ENCODE measurements at places on chromosomes 16 and 17. TPM values are rescaled to one million over a fixed set of nuclear protein-coding genes. Genes with fewer than 3 reads are reported as not detected.

- no peaks in the 10 kb centered on the region for H3K27me3 ChIP-seq
- peaks cover 10% of the 10 kb centered on the region for H3K36me3 ChIP-seq
- H3K4me1 ChIP-seq, result no peaks in the 10 kb centered on the region
- no peak overlapping the region for H3K4me3 ChIP-seq
- no peak for DNase-seq
- H3K27ac ChIP-seq, result peak overlapping the region; percentile 16
These were observed 37.3 kb downstream of the SMG6 start for GRCh38 chr17:2266045-2266864.

Gene TNS4
- total RNA-seq, result 0.87 TPM

Gene MPP3
- total RNA-seq, result 10.3 TPM

- no peak overlapping the region for H3K4me3 ChIP-seq
- no peaks in the 10 kb centered on the region for H3K27me3 ChIP-seq
- no peaks in the 10 kb centered on the region for H3K4me1 ChIP-seq
- H3K27ac ChIP-seq, result no peak overlapping the region
These were observed 17.2 kb upstream of the CLEC18C start for GRCh38 chr16:70156207-70156978.

Gene PRM3
- not detected for total RNA-seq

- no peak overlapping the region for H3K27ac ChIP-seq
- no peak overlapping the region for H3K4me3 ChIP-seq
- H3K36me3 ChIP-seq, result no peaks in the 10 kb centered on the region
- H3K4me1 ChIP-seq, result peaks cover 10% of the 10 kb centered on the region
- H3K27me3 ChIP-seq, result no peaks in the 10 kb centered on the region
These were observed 331.2 kb downstream of the FOXL1 start for GRCh38 chr16:86909359-86910160.

- H3K27ac ChIP-seq, result no peak overlapping the region
- no peak overlapping the region for H3K4me3 ChIP-seq
- H3K4me1 ChIP-seq, result peaks cover 43% of the 10 kb centered on the region
- DNase-seq, result no peak
These were observed 231.2 kb downstream of the MSI2 start for GRCh38 chr17:57487573-57487972.

- H3K27me3 ChIP-seq, result no peaks in the 10 kb centered on the region
- H3K36me3 ChIP-seq, result no peaks in the 10 kb centered on the region
- no peak overlapping the region for H3K27ac ChIP-seq
- no peak for DNase-seq
- H3K4me3 ChIP-seq, result no peak overlapping the region
These were observed 11.7 kb downstream of the ERN1 start for GRCh38 chr17:64117981-64118979.

DNA sequence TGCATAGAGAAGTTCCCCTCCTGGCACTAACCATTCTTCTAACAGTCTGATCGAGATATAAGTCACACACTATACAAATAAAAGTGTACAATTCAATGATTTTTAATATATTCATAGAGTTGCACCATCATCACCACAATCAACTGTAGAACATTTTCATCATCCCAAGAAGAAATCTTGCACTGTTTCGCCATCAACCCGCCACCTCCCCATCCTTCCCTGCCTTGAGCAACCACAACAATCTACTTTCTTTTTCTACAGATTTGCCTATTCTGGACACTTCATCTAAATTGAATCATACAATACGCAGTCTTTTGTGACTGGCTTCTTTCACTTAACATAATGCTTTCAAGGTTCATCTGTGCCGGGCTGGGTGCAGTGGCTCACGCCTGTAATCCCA, 33.0 kb upstream of the GUCY2D start:
- H3K4me1 ChIP-seq, result peaks cover 5% of the 10 kb centered on the region
- no peak overlapping the region for H3K27ac ChIP-seq
- H3K4me3 ChIP-seq, result no peak overlapping the region
- peaks cover 3% of the 10 kb centered on the region for H3K36me3 ChIP-seq
- DNase-seq, result no peak
- H3K27me3 ChIP-seq, result peaks cover 7% of the 10 kb centered on the region

DNA sequence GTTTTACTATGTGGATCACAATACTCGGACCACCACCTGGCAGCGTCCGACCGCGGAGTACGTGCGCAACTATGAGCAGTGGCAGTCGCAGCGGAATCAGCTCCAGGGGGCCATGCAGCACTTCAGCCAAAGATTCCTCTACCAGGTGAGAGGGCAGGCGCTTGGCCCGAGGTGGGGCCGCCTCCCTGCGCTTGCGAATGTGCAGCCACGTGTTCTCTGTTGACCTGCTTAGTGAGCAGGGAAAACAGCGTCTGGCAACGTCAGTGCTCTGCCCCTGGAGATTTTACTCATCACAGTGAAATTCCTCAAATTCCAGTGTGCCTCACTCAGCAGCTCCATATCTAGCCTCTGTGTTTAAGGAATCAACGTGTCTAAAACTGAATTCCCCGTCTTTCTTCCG, 33.4 kb upstream of the CLEC18A start:
- H3K27me3 ChIP-seq, result no peaks in the 10 kb centered on the region
- no peak overlapping the region for H3K4me3 ChIP-seq

- no peak overlapping the region for H3K4me3 ChIP-seq
- H3K27me3 ChIP-seq, result no peaks in the 10 kb centered on the region
- H3K4me1 ChIP-seq, result peaks cover 25% of the 10 kb centered on the region
- no peaks in the 10 kb centered on the region for H3K36me3 ChIP-seq
These were observed 74.1 kb downstream of the SOCS1 start for GRCh38 chr16:11181899-11182279.

GRCh38 chr16:88437367-88437964, 15.6 kb upstream of the ZFPM1 start:
- H3K4me1 ChIP-seq, result no peaks in the 10 kb centered on the region
- peak; percentile 93 for DNase-seq
- no peaks in the 10 kb centered on the region for H3K36me3 ChIP-seq
- no peak overlapping the region for H3K27ac ChIP-seq
- H3K4me3 ChIP-seq, result no peak overlapping the region
- H3K27me3 ChIP-seq, result no peaks in the 10 kb centered on the region

- no peak for DNase-seq
- H3K4me1 ChIP-seq, result peaks cover 12% of the 10 kb centered on the region
These were observed 5.8 kb downstream of the CDIPT start for GRCh38 chr16:29857133-29857760.

DNA sequence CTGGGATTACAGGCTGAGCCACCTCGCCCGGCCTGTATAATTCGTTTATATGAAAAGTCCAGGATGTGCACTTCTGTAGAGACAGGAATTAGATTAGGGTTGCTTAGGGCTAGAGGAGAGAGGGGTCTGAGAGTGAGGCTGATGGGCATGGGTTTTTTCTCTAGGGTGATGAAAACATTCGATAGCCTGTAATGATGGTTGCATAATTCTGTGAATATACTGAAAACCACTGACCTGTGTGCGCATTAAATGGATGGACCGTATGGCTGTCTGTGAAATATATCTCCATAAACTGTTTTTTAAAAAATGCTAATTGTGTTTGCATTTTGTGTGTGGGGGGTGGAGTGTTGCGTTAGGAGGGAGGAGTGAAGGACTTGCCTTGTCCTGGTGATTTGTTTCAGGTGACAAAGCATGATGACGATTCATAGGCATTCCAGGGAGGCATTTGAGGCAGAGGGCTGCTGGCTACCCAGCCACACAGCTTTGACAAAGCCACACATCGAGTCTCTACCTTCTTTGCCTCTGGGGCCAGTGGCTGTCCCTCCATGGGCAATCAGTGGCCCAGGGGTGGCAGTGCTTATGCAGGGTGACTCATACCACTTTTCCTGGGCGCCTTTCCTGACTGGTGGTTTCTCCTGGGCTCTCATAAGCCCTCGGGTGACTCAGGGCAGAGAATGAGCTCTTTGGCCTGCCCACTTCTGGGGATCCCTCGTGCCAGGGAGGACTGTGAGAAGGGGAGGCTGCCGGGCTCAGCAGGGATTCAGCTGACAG, 148.5 kb upstream of the WSCD1 start:
- no peak for DNase-seq
- peaks cover 44% of the 10 kb centered on the region for H3K4me1 ChIP-seq
- H3K27me3 ChIP-seq, result no peaks in the 10 kb centered on the region
- no peaks in the 10 kb centered on the region for H3K36me3 ChIP-seq
- H3K27ac ChIP-seq, result no peak overlapping the region

DNA sequence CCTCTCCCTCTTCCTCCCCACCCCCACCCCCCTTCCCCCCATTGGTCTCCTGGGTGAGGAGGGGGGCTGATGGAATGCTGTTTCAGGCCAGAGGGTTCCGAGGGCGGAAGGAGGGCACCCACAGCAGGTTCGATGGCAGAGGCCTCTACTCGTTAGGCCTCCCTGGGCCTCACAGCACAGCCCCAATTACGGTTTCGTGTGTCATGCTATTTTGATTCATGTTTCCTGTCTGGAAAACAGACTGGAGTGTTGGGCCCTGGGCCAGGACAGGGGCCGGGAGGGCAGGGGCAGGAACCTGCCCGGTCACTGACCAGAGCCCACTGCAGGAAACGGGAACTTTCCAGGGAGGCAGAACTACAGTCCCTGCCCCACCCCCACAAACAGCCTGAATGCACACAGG, 138.2 kb downstream of the C16orf95 start:
- no peak overlapping the region for H3K27ac ChIP-seq
- DNase-seq, result no peak
- H3K27me3 ChIP-seq, result peaks cover 6% of the 10 kb centered on the region

GRCh38 chr17:75619506-75620431, 13.5 kb upstream of the SMIM5 start:
- no peak overlapping the region for H3K27ac ChIP-seq
- no peaks in the 10 kb centered on the region for H3K36me3 ChIP-seq
- no peak overlapping the region for H3K4me3 ChIP-seq
- no peaks in the 10 kb centered on the region for H3K4me1 ChIP-seq
- peak; percentile 88 for DNase-seq

- H3K27me3 ChIP-seq, result peaks cover 3% of the 10 kb centered on the region
- H3K27ac ChIP-seq, result no peak overlapping the region
- DNase-seq, result peak; percentile 80
- no peaks in the 10 kb centered on the region for H3K36me3 ChIP-seq
- H3K4me1 ChIP-seq, result peaks cover 17% of the 10 kb centered on the region
These were observed 6.7 kb upstream of the SLC25A39 start for GRCh38 chr17:44331249-44331760.

DNA sequence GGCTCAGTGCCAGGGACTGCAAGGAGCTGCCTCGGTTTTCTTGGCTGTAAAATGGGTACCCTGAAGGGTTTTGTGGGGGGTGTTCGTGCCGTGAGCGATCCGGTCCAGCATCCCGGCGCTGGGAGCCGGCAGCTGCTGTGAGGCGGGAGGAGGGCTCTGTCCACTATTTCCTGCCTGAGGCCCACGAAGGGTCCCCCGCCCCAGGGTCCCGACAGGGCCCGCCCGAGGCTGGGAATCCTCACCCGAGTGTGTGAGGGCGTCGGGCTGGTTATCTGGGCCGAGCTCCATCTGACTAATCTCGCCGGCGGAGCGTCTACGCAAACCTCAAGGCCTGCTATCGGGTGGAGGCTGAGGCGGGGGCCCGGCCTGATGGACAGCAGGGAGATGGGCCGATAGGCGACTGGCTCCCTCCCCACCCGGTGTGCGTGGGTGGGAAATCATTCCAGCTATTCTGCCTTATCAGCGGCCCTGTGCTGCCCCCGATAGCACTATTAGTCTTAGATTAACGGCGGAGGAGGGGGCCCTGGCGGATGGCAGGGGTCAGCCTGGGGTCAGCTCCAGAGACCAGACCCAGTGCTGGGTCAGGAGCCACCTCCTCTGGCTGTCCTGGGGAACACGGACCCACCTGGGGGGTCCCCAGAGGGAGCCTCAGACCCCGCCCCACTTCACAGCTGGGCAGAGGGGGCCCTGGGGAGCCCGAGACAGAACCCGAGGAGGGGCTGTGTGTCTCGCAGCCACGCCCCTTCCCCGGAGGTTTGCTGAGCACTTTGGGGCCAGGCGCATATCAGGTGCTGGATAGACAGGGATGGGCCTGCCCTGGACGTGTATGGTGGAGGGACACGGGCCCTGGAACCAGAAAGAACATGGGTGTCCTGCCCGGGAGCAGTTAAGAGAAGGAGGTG, 44.7 kb downstream of the ZFPM1 start:
- H3K4me1 ChIP-seq, result no peaks in the 10 kb centered on the region
- H3K4me3 ChIP-seq, result no peak overlapping the region
- H3K36me3 ChIP-seq, result no peaks in the 10 kb centered on the region

Gene HS3ST3B1
- total RNA-seq, result 13.1 TPM

DNA sequence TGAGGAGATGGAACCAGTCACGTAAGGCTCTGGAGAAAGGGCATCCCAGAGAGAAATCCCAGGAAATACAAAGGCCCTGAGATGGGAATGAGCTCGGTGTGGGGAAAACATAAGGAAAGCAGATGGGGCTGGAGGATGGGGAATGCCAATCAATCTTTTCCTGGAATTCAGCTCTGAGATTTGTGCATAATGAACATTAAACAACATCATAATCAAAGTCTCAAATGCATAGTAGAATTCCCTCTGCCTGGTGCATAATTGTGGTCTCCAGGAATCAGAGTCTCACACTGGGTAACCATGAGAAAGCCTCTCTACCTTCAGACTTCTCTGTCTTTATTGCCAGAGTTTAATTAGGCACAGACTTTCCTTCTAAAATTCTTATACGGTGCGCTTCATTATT, 30.8 kb downstream of the OTOA start:
- H3K36me3 ChIP-seq, result no peaks in the 10 kb centered on the region
- no peak for DNase-seq

- no peak overlapping the region for H3K4me3 ChIP-seq
- H3K27ac ChIP-seq, result no peak overlapping the region
- H3K27me3 ChIP-seq, result no peaks in the 10 kb centered on the region
- no peak for DNase-seq
- no peaks in the 10 kb centered on the region for H3K36me3 ChIP-seq
These were observed 223.9 kb downstream of the TANC2 start for GRCh38 chr17:63189930-63190329.

Gene CHTF18
- total RNA-seq, result 183 TPM

Gene NATD1
- total RNA-seq, result 11.2 TPM
